Lung (tissue), 17 donors: ENCODE measurements at places on chromosomes 12 and 14.

DNA sequence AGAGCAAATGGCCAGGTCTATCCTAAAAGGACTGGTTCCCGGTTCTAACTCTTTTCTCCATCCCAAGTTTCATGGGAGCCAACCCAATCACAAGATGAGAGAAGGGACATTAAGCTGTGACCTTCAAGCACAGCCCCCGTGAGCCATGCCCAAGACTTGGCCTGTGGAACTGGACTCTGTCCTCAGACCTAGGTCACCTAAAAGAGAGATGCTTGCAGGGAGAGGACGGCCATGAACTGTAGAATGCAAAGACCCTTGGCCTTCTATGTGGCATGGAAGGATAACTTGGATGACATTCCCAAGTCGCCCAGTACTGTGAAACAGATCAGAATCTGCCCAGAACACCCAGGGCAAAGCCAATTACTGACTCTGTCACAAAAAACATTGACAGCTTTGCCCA, 263.5 kb downstream of the DPF3 start:
- no peak for DNase-seq

DNA sequence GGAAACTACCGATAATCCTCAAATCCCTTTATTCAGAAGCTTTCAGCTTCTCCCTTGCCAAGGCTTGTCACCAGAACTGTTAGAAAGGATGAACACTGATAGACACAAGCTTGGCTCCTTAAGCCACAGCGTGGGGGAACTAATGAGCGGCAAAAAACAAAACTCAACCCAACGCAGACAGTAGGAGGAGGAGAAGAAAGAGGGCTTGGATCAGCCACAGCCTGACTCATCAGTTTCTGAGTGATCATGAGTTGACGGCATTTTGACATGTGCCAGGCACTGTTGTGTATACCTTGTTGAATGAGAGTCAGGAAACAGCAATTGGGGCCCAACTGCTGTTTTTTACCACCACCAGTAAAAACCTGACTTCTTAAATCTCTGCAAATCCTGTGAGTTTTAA, 23.7 kb downstream of the PLXNC1 start:
- no peak for DNase-seq

GRCh38 chr12:104488374-104488773, 31.6 kb downstream of the CHST11 start:
- DNase-seq = no peak

DNA sequence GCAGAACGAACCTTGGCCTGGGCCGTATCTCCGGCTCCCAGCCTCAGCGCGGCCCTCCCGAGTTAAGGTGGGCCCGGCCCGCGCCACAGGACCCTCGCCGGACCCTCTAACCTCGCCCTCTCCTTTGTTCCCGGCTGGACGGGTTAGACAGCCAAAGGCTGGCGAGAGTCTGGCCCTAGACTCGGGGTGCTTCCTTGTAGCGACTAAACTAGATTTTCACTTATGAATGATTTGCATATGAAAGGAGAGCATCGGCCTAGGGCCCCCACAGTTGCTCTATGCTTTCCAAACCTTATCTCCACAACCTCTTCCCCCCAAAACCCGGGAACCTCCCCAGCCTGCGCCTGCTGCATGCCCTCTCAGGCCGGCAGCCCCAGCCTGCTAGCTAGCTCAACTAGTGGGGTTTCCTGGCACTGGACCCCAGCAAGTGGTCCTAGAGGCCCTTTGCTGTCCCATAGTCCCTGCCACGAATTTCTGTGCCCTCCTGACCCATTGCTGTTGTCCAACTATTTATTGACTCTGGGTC, 2.0 kb downstream of the HOXC5 start:
- DNase-seq = no peak
